T1000 (cell line): ENCODE measurements at places on chromosomes 11 and 22.

- no peak for DNase-seq
Measured at GRCh38 chr11:1628506-1629325, 859 bp upstream of the KRTAP5-5 start.

DNA sequence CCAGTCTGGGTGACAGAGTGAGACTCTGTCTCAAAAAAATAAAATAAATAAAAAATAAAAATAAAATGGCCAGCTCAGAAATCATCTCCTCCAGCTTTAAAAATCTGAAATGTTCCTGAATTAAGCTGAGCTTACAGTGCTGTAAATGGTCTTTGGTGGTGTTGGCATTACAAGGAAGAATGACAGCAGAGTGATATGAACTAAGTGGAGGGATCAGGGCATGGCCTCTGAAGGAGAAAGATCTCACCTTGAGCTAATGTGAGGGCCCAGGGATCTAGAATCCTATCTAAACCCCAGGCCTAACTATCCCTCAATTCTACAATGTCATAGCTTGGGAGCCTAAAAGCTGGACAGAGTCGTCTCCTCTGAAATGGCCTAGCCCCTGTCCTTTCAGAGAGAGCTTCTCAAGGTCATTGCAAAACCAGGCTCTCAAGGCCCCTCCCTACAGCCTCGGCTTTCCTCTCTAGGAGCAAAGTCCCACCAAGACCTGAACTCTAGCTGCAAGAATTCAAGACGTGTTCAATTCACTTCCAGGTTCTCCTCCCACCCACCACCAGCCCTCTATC is 345.4 kb downstream of the BUD13 start:
- DNase-seq: no peak

- no peak for DNase-seq
Measured at GRCh38 chr11:13301522-13301921, 23.9 kb downstream of the BMAL1 start.

DNA sequence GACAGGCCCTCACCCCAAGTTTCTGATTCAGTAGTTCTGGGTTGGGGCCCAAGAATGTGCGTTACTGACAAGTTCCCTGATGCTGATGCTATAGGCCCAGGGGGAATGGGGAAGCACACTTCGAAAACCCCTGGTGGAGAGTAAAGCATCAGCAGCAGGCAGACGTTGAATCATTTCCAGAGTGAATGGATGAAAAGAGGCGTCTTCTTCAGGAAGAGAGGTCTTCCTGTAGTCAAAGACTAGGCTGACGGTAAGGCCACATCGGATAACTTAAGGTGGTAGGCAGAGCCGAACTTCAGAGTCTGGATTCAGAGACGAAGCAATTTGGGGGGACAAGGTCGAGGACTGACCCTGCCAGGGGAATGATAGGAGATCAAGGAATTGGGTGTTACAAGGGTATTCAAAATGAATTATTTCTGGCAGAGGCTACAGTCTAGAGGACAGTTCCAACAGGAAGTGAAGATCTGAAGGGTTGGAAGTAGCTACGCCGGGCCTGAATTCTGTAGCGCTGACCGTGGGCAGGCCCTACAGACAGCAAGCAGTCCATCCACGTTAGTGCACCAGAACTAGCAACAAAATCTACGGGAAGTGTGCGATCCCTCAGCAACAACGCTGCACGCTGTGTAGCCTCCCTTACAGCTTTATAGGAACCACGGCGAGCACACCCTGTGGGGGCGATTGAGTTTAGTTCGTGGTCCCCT is 862 bp upstream of the CENATAC start:
- no peak for DNase-seq

DNA sequence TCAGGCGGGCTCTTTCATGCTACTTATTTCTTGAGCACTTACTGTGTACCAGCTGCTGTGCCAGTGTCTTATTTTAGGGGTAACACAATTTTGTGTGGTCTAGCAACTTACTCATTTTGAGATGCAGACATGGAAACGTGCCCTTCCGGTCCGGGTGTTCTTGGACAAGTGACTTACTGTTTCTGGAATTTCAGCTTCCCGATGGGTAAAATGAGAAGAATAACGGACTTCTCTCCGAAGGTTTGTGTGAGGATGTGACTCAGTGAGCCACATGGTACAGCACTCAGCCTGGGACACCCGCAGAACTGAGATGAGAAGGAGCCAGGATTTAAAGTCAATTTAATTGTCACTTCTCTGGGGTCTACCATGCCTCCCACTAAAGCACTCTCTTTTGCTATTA is 114.5 kb upstream of the SYT13 start:
- no peak for DNase-seq

DNA sequence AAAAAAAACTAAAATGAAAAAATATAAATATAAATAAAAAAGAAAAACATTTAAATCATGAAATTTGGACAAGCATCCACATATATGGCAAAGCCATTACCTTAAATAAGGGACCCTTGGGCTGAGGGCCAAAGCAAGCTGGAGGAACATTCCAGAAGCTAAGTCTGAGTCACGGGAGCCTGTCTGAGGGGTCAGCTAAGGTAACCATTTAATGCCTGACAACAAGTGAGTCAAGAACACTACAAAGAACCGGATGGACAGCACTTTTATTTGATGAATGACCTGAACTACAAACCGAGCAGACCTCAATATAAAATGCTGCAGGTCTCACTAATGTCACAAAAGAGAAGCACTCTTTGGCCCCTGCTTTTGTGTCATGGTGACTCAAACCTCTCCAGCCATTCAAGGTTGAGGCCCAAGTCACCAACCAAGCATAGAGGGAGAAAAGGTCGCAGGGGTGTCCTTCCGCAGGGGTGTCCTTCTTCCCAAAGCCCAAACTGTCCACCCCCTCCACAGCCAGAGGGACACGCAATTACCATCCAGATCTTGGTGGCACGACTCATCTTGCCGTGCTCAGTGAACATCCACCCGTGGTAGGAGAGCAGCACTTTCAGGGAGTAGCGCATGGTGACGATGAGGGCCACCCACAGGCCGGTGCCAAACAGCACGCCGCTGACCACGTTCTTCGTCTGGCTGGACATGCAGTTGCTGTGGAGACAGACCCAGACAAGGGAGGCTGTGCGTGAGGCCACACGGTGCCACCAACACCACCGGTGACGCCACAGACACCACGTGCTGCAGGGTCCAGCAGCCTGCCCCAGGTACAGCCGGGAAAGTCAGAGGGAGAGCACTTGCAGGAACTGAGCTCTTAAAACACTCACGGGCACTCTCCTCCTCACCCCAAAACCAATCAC is 34.5 kb downstream of the CPT1A start:
- no peak for DNase-seq

DNA sequence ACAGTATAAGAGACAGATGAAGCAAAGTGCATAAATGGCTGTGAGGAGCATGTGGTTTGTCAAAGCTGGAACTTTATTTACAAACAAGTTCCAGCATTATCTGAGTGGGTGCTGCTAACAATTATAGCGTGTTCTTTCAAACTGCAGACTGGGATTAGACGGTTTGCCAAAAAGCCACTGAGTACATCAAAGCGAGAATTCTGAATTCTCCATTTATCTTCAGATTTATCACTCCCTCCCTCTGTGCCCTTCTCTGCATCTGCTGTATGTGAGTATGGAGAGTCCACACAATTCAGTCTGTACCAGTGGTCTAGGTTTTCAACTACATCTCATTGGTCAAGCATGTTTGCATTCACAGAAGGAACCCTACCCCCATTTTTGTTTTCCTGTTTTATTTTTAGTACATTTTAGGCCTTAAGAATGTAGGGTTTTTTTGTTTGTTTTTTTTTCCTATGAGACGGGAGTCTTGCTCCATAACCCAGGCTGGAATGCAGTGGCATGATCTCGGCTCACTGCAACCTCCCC is 18.1 kb upstream of the INCENP start:
- DNase-seq: no peak

DNA sequence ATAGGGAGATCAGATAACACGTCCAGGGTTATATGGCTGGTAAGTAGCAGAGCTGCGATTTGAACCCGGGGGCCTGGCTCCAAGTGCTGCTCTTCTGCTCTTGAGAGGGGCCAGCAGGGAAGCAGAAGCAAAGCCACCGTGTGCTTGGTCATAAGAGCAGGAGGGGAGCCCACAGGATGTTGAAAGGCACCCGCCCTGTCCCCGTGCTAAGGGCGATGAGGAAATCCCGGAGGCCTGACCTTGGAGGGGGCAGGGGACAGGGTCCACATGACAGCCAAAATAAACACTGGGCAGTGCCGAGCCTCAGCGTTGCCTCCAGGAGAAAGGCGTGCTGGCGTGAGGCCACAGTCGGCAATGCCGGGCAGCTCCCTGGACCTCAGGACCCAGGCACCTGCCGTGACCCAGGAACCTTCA is 28.8 kb downstream of the TOM1 start:
- DNase-seq: no peak
